ENCODE measurements at places on chromosomes 1 and 21. TPM values are rescaled to one million over a fixed set of nuclear protein-coding genes. Genes with fewer than 3 reads are reported as not detected.

Gene NKAIN1
- polyA plus RNA-seq, result 56.5 TPM

DNA sequence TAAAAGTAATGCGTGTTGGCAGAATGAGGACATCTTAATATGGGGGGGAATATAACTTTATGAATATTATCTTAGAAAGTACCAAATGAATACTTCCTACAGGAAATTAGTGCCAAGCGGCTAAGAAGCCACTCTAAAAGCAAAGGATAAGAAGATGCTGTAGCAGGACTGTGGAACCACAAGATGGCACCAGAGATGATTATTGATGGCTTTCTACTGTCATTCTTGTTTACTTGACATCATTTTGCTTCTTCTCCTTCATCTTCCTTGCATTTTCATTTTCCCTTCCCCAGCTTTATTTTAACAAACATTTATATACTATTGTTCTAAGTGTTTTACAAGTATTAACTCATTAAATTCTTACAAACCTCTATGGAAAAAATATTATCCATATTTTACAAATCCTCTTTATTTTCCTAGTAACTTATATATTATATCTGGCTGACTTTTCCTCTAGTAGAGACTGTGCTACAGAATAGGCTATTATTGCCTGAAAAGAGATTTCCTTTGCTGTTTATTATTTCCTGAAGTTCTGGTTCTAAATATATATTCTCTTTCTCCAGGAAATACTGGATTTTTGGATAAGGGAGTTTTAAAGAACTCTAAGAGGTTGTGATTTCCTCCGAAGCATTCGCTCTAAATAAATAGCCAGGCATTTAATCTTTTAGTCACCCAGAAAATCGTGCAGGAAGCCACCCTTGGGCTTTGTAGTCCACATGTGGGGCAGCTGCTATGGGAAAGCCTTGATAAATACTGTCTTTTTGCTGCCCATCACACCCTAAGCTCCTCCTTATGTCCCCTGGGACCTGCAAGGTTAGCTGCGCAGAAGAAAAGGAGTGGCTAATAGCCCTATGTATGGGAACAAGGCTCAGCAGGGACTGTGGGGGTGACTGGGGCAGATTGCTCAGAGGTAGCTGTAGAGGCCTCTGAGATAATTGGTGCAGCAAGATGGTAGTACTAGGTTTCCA lies 69.8 kb downstream of the TPR start:
- H3K27ac ChIP-seq, result no peak overlapping the region
- H3K4me1 ChIP-seq, result no peaks in the 10 kb centered on the region
- H3K36me3 ChIP-seq, result no peaks in the 10 kb centered on the region
- no peak for DNase-seq
- no peak overlapping the region for H3K4me3 ChIP-seq

Gene DDX59
- 24.9 TPM for polyA plus RNA-seq

Gene IFNAR1
- 41.7 TPM for polyA plus RNA-seq

GRCh38 chr21:41819856-41820281 lies 53.0 kb upstream of the RIPK4 start:
- no peak overlapping the region for H3K27ac ChIP-seq
- peaks cover 6% of the 10 kb centered on the region for H3K4me1 ChIP-seq
- H3K36me3 ChIP-seq, result peaks cover 72% of the 10 kb centered on the region
- no peak overlapping the region for H3K4me3 ChIP-seq
- no peak for DNase-seq
- no peaks in the 10 kb centered on the region for H3K27me3 ChIP-seq

- no peaks in the 10 kb centered on the region for H3K27me3 ChIP-seq
- no peak for DNase-seq
- H3K4me1 ChIP-seq, result peaks cover 10% of the 10 kb centered on the region
Measured at GRCh38 chr21:32572574-32573420, 12.5 kb downstream of the TCP10L start.

DNA sequence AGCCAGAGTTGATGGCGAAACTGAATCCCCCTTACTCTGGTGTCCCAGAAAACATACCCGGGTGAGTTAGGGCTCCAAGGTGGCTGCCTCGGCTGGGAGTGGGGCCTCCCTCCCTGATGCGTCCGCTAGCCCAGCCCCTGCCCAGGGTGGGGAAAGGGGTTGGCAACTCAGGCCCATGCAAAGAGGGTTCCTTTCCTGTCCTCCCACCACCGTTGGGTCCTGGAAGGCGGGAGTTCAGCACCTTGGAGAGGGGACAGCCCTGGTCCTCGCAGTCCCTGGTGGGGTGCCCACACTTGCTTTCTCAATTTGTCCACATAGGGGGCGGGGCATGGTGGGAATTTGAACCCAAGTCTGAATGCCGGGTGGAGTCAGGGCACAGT lies 6.1 kb downstream of the SRM start:
- no peak overlapping the region for H3K4me3 ChIP-seq
- peaks cover 53% of the 10 kb centered on the region for H3K36me3 ChIP-seq
- H3K27ac ChIP-seq, result no peak overlapping the region
- no peaks in the 10 kb centered on the region for H3K27me3 ChIP-seq
- H3K4me1 ChIP-seq, result peaks cover 21% of the 10 kb centered on the region

- no peaks in the 10 kb centered on the region for H3K27me3 ChIP-seq
- no peaks in the 10 kb centered on the region for H3K36me3 ChIP-seq
- peaks cover 19% of the 10 kb centered on the region for H3K4me1 ChIP-seq
- H3K27ac ChIP-seq, result no peak overlapping the region
Measured at GRCh38 chr1:201590474-201590873, 51.5 kb downstream of the NAV1 start.

Gene CD247
- 1.2 TPM for polyA plus RNA-seq

DNA sequence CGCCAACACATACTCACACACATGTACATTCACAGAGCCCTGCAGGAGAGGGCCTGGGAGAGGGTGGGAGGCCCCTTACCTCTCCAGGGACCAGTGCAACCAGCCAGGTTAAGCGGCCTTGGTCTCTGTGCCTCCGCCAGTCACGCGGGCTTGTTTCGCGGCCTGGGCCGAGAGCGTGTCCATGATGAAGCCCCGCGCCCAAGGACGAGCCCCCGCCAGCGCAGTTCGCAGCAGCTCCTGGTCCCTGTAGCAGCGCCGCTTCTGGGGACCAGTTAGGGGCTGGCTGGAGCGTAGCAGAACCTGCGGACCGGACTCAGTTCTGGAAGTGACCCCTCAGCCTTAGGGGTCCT lies 7.3 kb upstream of the FAM167B start:
- peak overlapping the region; percentile 79 for H3K4me3 ChIP-seq
- H3K27me3 ChIP-seq, result no peaks in the 10 kb centered on the region
- peak overlapping the region; percentile 59 for H3K27ac ChIP-seq
- H3K4me1 ChIP-seq, result peaks cover 41% of the 10 kb centered on the region
- peaks cover 5% of the 10 kb centered on the region for H3K36me3 ChIP-seq

DNA sequence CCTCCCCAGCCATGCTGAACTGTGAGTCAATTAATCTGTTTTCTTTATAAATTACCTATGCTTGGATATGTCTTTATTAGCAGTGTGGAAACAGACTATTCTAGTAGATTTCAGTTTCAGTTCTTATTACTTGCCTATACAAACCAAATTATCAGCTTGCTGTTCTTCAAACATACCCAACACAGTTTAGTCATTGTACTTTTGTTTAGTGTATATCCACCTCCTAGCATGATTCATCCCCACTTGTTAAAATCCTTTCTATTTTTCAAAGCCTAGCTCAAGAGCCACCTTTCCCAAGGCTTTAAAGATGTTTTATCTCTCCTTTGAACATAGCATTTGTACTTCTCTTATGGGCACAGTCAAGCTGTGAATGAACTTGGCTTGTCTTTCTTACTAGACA lies 195.6 kb upstream of the ZRANB2 start:
- H3K4me3 ChIP-seq, result no peak overlapping the region
- no peaks in the 10 kb centered on the region for H3K4me1 ChIP-seq
- H3K36me3 ChIP-seq, result no peaks in the 10 kb centered on the region
- DNase-seq, result no peak
- no peaks in the 10 kb centered on the region for H3K27me3 ChIP-seq

DNA sequence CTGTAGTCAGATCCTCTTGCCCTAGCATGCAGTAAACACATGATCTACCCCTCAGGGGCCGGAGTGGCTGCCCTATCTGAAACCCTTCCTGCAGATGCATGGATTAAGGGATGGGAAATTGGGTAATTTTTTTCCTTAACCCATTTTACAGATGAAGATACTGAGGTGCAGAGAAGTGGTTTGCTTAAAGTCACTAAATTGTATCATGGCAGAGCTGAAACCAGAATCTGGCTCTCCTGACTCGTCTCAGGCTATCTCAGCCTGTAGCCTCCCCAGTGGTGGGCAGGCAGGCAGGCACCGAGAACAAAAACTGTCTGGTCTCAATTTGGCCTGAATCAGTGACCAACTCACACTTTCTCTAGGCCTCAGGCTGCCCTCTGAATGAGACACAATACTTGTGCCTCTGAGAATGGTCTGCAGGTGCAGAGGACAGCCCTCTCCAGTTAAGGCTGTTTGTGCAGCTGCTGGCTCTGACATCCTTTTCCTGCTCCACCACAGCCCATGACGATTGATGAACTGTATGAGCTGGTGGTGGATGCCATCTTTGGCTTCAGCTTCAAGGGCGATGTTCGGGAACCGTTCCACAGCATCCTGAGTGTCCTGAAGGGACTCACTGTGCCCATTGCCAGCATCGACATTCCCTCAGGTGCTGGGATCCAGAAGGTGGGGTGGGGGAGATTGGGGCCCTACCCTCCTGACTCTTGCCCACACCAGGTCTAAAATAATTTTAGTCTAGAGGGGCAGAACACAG lies 1.5 kb downstream of the NAXE start:
- no peak overlapping the region for H3K27ac ChIP-seq
- H3K27me3 ChIP-seq, result no peaks in the 10 kb centered on the region

GRCh38 chr1:8976896-8977450 lies 31.3 kb downstream of the CA6 start:
- H3K36me3 ChIP-seq, result no peaks in the 10 kb centered on the region
- H3K27me3 ChIP-seq, result no peaks in the 10 kb centered on the region
- H3K4me1 ChIP-seq, result no peaks in the 10 kb centered on the region
- H3K27ac ChIP-seq, result no peak overlapping the region

Gene TMEM51
- polyA plus RNA-seq, result 12.8 TPM

- peak; percentile 63 for DNase-seq
- no peaks in the 10 kb centered on the region for H3K36me3 ChIP-seq
- H3K4me1 ChIP-seq, result peaks cover 52% of the 10 kb centered on the region
- H3K27ac ChIP-seq, result no peak overlapping the region
Measured at GRCh38 chr1:21539933-21540332, 30.7 kb downstream of the ALPL start.

DNA sequence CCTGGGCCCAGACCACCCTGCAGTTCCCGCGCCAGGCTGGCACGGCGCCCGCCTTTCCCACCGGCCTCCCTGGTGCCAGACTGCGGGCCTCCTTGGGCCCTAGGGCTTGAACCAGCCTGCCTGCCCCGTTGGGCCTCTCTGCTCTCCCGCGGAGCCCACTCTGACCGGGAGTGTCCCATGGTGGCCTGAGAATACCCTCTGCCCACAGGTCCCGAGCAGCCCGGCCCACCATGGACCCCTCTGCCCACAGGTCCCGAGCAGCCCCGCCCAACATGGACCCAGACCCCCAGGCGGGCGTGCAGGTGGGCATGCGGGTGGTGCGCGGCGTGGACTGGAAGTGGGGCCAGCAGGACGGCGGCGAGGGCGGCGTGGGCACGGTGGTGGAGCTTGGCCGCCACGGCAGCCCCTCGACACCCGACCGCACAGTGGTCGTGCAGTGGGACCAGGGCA lies 7.9 kb downstream of the MIB2 start:
- H3K27ac ChIP-seq, result no peak overlapping the region
- no peaks in the 10 kb centered on the region for H3K4me1 ChIP-seq
- H3K27me3 ChIP-seq, result no peaks in the 10 kb centered on the region
- H3K4me3 ChIP-seq, result no peak overlapping the region
- peaks cover 100% of the 10 kb centered on the region for H3K36me3 ChIP-seq

Gene RBM11
- polyA plus RNA-seq, result 8.7 TPM

DNA sequence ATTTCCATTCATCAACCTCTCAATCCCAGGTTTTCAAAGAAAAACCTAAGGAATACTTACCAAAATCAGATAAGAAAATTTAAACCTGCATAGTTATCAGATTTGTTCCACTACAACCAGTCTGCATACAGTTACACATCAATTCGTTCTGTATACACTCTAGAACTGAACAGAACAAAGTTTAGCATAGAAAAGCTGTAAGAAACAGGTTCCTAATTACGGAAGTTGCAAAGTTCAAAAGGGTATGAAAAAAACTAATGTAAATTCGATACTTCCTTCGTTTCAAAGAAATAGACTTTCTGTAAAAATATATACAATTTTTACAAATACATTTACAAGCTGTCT lies 3.1 kb downstream of the MCL1 start:
- no peak for DNase-seq
- peak overlapping the region; percentile 93 for H3K4me3 ChIP-seq
- peaks cover 12% of the 10 kb centered on the region for H3K4me1 ChIP-seq
- H3K27ac ChIP-seq, result peak overlapping the region; percentile 99
- no peaks in the 10 kb centered on the region for H3K27me3 ChIP-seq

Gene TRIM62
- polyA plus RNA-seq, result 17.8 TPM

Gene DNAI4
- polyA plus RNA-seq, result 10.0 TPM

Gene OR6K3
- not detected for polyA plus RNA-seq

DNA sequence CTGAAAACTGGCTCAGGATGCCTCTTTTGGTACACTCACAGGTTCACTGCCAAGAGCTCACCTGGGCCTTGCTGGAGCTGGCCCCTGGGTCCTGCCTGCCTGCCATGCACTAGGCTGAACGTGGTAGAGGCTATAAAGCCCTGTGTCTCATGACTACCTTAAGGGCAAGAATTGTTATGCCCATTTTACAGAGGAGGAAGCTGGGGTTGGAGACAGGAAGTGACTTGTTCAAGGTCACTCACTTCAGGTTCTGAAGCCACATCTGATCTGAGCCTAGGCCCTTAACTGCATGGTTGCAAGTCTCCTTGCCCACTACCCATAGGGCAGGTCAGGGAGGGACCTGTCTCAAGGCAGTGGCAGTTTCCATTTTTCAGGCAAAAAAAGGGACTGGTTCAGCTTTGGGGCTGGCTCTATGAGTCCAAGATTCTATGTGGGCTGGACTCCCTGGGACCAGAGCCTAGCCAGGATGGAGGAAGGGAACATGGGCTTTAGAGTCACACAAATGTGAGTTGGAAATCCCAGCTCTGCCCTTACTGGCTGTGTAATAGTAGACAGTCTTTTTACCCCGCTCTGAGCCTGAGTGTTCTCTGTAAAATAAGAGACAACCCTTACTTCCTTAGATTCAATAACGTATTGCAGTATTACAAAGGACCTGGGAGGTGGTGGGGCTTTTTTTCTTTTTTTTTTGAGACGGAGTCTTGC lies 7.8 kb downstream of the STK40 start:
- no peak for DNase-seq
- H3K36me3 ChIP-seq, result peaks cover 23% of the 10 kb centered on the region
- H3K27ac ChIP-seq, result no peak overlapping the region
- no peak overlapping the region for H3K4me3 ChIP-seq
- H3K27me3 ChIP-seq, result no peaks in the 10 kb centered on the region

DNA sequence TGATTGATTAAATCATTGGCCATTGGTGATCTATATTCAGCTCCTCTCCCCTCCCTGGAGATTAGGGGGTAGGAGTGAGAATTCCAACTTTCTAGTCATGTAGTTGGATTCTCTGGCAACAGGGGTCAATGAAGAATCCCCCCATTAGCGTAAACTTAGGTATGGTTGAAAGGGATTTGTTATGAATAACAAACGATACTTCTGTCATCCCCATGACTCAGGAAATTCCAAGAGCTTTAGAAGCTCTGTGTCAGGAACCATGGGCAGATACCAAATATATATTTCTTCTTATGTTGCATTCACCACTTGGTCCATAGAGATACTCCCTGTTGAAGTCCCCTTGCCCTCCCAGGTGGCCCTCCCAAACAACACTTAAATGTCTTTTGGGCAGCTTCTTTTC lies 124.5 kb downstream of the DNM3 start:
- no peaks in the 10 kb centered on the region for H3K36me3 ChIP-seq
- H3K27ac ChIP-seq, result no peak overlapping the region
- no peaks in the 10 kb centered on the region for H3K4me1 ChIP-seq
